GM04503 (cell line): ENCODE measurements at places on chromosomes 13 and 19.

DNA sequence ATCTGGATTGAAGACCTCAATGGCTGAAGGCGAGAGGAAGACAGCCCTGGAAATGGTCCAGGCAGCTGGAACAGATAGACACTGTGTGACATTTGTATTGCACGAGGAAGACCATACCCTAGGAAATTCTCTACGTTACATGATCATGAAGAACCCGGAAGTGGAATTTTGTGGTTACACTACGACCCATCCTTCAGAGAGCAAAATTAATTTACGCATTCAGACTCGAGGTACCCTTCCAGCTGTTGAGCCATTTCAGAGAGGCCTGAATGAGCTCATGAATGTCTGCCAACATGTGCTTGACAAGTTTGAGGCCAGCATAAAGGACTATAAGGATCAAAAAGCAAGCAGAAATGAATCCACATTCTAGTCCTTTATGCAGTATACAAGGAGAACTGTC lies 1.2 kb downstream of the POLR1D start:
- DNase-seq = no peak

GRCh38 chr13:75685239-75685697 lies 49.1 kb downstream of the LMO7 start:
- peak; percentile 81 for DNase-seq

DNA sequence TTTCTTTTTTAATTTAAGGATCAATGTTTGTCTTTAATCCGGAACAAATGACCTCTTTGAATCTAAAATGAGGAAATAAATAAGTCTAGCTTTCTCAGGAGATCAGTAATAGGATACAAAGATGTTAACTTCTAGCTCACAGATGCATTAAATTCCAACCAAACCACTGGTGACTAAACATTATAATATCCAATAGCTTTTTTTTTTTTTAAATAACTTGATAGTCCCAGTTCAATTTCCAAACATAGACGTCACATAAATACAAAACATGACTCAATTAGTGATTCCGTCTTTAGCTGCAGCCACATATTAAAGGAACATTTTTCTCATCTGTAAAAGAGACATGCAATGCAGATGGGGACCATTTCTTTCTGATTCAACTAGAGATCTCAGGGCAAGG lies 390.5 kb upstream of the PCDH9 start:
- no peak for DNase-seq

DNA sequence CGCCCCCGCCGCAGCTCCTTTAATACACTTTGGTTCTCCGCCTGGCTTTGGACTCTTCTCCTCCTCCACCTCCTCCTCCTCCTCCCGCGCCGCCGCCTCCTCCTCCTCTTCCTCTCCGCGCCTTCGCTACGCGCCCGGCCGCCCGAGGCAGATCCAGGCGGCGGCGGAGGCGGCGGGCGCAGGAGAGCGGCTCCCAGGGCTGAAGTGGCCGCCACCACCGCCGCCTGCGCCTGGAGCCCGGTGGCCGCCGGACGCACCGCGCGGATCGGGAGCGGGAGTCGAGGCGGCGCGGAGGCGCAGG lies at the start of gene ZIC2:
Gene ZIC2 (plus strand): TSS at position 50 of the 301 bp plus-strand sequence. CDS start 281 bp downstream, outside the sequence.
- DNase-seq = no peak

GRCh38 chr19:15790096-15790495 lies 2.6 kb downstream of the OR10H5 start:
- no peak for DNase-seq

- DNase-seq = no peak
These were observed 16.5 kb downstream of the ZAR1L start for GRCh38 chr13:32298695-32299094.

DNA sequence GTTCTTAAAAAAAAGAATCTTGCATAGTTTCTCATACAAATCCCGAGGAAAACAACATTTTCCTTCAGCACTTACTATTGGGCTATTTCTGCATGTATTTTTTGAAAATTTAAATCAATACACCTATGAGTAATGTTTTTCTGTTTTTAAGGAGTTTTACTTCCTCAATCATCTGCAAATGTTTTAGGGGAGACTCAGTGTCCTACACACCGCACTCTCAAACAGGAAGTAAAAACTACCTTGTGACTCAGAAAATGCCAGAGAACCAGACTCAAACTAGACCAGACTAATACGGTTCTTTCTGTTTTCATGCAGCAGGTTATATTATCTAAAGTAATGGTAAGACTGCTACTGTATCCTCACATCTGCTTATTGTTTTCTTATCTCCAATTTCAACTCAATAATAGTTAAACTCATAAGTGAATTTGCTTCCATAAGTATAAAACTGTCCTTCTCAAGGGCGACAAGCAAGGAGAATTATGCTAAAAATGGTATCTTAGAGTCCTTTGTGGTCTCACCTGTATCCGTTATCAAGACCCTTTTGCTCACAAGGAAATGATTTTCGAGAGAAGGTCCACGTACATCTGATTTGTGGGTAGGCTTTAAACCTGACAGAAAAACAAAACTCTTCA lies 52.5 kb downstream of the FLT3 start:
- DNase-seq = no peak

GRCh38 chr13:21235174-21235573 lies 58.7 kb downstream of the MRPL57 start:
- no peak for DNase-seq

- DNase-seq = no peak
These were observed 11.5 kb upstream of the COLGALT1 start for GRCh38 chr19:17543986-17544385.

DNA sequence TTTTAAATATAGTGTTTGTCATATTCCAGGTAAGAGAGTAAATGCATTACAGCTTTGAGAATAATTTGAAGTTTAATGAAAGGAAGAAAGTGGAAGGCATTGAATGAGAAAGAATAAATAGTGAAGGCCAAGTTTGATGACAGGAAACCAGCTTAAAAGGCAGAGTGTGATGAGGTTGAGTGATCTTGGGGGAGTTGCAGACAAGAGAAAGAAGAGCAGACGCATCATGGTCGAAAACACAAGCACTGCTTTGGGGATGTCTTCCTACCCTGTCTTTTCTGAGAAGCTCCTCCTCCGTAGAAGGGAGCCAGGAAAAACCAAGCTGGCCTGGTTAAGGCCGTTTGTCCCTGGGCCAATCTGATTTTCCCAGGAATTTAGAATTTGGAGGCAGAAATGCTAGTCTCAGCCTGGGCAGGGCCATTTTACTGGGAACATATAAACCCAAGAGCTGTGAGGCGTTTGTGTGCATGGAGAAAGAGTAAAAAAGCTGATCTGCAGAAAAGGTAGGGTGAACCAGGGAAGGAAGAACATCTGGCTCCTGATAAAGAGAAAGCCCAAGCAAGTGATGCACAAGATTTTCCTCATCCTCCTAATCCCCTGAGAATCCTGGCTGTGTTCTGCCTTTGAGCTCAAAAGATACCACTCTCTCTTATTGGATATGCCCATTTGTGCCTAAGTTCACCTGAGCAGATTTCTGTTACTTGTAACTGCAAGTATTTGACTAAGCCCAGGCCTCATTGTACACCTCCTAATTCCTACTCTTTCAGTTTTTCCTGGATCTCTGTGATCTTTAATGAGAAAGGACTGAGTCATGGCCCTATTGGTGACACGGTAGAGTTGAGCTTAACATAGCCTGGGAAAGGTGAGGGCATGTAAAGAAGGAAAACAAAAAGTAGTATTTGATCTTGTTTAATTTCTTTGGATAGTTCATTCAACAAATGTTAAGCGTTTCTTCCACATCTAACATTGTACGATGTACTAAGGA lies 80.0 kb downstream of the WDFY2 start:
- DNase-seq = no peak

DNA sequence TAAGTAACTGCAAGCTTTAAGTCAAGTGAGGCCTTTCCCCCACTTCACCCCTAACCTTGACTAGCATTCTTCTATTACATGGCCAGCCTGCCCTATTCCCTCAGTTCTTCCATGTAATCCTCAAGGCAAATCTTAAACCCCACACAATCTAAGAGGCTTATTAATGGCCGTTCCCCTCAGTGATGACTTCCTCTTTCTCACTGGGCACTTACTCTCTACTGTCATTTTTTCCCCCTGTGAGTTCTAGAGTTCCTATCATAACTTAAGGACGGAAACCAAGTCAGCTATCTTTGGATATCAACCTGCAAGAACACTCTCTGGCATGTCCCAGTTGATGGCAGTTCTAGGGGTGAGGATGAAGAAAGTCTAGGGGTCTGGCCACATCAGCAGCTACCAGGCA lies 131.2 kb downstream of the DCLK1 start:
- DNase-seq = no peak

DNA sequence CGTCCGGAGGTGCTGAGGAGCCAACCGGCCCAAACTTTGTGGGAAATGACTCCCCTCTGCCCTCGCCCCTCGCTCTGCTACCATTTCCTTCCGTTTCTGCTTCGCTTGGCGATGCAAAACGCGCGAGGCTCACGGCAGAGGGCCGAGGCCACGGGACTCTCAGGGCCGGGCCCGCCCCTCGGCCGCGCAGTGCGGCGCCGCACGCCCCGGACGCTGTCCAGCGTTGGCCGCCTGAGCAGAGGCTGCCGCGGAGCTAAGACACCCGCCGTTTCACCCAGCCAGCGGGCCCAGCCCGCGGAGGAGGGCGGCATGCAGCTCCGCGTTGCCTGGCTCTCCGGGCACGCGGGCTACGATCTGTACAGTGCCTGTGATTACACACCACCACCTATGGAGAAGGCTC lies 2.1 kb upstream of the ZNF578 start:
- no peak for DNase-seq

DNA sequence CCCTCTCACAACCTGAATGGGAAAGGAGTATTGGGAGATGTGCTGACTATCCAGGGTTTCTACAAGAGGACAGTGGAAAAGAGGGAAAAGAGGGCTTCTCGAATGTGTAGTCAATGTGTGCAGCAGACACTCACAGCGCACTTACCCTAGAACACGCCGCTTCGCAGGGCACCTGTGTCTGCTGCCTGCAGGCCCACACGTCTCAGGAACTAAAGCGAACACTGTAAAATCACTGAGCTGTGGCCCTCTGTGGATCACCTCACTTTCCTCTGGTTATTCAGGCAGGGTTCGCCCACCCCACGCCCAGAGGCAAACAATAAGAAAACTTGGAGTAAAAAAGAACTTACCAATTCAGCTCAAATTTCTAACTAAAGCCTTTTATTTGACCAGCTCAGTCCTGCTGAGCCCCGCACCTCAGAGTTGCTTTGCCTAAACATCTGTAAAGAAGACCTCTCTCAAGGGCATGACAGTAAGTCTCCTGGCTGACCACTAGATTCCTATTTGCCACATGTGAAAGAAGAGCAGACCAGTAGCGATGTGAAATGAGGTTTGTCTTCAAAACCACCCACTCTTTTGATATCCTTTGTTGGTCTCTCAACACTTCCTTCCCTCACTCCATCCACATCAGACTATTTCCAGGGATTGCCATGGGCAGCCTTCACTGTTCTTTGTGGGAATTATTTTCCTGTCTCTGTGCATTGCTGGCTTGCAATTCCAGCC lies 19.3 kb upstream of the DOCK9 start:
- no peak for DNase-seq

- DNase-seq = no peak
These were observed 19.8 kb downstream of the MYO9B start for GRCh38 chr19:17095141-17095919.

- no peak for DNase-seq
These were observed 373.0 kb downstream of the FGF14 start for GRCh38 chr13:102028868-102029267.

GRCh38 chr19:49064768-49065611 lies at the start of gene NTF4:
Gene NTF4, minus strand, starts transcription at chr19:49064818. Its CDS starts 2,821 bp downstream, at chr19:49061997.
- no peak for DNase-seq

DNA sequence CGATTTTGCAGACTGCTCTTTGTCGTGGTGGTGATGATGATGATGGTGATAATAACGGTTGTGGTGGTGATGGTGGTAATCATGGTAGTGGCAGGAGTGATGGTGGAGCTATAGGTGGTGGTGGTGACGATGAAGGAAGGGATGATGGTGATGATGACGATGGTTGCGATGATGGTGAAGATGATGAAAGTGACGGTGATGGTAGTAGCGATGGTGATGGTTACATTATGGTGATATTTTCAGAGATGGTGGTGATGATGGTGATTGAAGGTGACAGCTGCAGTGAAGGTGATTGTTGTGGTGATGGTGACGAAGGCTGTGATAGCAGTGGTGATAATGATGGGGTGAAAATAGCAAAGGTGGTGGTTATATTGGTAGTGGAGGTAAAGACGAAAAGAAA lies 2.1 kb upstream of the ADGRE3 start:
- DNase-seq = no peak
